Mesothelial cell of epicardium (in vitro differentiated cells): ENCODE measurements at places on chromosomes 13 and 19.

DNA sequence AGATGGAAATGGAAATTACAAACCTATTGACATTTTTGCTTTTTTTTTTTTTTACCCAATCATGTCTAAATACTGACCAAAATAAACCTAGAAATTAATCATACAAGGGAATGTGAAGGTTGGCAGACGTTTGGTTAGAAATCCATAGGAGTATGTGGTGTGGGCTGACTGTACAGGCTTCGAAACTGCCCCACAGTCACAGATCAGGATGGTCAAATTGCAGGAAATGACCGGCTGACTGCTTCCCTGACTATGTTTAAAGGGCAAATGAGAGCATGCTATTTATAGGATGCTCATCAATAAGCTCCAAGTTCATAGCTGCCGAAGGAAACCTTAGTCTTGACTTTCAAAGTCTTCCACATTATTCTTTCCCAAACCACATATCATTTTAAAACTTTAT, 118.4 kb downstream of the COG6 start:
- no peak for DNase-seq

DNA sequence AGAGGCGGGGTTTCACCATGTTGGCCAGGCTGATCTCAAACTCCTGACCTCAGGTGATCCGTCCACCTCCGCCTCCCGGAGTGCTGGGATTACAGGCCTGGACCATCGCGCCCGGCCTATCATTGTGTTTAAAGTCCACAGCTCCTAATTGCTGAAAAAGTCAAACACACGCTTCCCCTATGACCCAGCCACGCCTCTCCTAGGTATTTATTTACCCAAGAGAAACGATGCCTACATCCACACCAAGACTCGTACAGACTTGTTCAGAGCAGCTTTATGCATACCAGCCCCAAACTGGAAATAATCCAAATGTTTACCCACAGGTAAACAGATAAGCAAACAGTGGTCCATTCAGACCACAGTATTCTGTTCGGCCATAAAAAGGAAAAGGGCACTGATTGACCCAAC, 15.1 kb downstream of the ZNRF4 start:
- DNase-seq: no peak

DNA sequence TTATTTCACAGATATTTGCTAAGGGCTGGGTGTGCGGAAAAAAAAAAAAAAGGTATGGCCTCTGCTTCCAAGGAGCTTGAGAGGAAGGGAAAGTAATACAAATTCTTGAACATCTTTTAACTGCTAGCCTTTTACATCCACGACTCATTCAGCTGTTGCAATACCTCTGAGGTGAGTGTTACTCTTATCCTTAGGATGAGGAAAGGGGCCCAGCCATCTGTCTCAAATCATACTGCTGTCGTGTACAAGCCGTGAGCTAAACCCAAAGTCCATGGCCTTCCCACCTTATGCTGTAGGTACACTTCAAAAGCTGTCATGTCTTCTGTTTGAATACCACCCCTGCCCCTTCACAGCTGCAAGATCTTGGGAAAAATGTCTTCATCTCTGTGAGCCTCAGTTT, 146.8 kb downstream of the KCNRG start:
- DNase-seq: no peak

DNA sequence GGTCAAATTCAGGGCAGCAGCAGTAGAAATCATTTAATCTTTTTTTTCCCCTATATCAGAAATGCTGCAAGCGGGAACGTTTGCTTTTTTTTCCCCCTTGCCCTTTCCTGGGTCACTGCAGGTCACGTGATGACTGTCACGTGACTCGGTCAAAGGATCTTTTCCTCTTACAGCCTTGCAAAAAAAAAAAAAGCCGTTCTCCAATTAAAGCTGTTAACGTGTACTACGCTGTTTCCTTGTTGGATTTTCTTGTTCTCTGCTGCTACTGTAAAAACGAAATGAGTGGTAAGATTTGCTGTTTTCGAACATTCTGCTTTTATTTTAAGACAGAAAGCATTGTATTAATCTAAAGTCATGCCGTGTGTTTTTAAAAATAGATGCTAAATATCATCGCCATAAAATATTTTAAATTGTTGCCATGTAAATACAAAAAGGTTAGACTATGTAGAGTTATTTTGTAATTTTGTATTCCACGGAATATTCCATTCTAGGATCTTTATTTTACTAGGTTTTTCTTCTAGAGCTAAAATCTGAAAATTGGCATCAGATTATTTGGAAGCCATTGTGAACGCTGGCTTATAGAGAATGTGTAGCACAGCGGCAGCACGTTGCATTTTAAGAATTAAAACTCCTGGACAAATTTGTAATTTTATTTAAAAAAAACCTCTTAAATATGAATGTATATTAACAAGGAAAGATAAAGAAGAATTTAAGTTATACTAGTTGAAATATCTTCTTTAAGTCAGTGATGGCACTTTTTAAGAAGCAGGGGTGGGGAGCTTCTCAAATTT, 109.8 kb upstream of the MLNR start:
- DNase-seq: peak; percentile 62

- DNase-seq: no peak
Measured at GRCh38 chr13:112143753-112144615, 77.0 kb downstream of the SOX1 start.

GRCh38 chr13:34176633-34177032, 358.7 kb downstream of the RFC3 start:
- no peak for DNase-seq

GRCh38 chr19:41957838-41958366, 1.2 kb downstream of the RABAC1 start:
- DNase-seq: no peak

GRCh38 chr13:94390881-94391280, 88.6 kb downstream of the DCT start:
- no peak for DNase-seq

DNA sequence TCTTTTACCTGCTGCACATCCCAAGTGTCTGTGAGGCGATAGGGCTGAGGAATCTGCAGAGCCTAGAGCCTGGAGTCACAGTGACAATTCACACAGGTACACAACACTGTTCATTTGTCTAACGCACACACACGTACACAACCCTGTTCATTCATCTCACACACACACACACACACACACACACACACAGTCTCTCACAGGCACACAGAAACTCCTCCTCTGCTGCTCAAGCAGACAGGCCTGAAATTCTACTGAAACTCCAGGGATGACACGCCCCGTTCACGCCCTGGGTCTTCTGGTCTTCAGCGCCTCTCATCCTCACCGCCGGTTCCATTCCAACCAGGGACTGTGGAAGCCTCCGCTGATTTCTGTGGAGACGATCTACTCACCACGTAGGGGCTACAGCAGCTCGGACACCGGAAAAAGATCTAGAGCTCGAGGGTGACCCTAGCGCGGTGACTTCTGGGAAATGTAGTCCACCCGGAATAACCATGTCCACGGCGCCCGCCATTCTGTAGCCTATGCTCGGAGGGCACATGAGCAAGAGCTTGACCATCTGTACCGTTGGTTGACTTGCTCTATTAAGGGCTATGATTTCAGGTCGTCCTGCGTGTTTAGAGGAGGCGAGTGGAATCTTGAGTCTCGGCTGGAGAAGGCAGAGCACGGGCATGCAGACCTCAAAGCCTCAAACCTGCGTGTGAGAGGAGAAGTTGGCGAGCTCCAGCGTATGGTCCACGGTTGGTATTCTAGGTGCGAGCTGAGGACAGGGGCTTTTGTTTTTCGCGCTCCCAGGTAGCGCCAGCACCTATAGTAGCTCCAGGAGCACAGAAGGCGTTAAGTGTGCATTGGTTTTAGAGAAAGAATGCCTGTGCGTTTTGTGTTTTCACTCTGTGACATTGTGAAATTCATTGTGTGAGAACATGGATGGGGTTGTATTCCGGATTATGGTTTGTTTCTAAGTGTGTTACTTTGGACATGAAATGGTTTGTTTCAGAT, 33.4 kb downstream of the ZNF45 start:
- DNase-seq: peak; percentile 68

DNA sequence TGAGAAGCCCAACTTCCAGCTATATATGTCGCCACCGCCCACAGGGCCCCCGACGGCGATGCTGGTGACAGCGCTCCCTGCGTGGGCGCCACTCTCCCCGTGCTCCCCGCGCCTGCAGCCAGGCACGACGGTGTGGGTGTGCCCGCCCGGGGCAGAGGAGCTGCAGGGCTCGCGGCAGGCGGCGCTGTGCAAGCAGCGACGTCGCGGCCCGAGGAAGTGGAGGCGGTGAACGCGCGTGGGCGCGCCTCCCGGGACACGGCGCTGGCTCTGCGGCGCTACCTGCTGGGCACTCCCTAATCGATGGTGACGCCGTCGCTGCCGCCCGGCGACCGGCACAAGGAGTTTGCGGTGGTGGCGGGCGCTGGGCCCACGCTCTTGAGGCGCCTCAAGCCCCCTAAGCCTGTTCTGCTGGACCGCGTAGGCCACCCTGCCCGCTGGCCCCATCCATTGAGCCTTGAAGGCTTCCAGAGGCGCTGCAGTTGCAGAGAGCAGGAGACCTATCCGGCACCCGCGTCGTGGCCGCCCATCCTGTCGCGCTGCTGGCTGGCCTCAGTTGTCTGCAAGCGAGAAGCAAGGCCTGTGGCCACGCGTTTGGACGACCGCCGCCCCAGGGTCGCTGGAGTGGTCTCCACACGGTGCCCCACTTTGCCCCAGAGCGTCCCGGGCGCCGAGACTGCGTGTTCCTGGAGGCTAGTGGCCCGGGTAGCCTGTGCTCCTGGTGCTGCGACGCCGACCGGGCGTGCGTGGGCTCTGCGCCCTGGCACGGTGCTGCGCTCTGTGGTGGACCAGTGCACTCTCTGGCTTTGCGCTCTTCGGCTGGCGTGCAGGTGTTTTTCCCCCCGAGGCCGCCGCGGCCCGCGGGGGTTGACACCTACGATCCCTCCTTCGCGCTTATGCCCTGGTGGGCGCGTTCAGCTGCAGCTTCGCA, 23.1 kb downstream of the LRFN3 start:
- DNase-seq: no peak

GRCh38 chr13:106996867-106997618, 429.1 kb upstream of the ARGLU1 start:
- no peak for DNase-seq

DNA sequence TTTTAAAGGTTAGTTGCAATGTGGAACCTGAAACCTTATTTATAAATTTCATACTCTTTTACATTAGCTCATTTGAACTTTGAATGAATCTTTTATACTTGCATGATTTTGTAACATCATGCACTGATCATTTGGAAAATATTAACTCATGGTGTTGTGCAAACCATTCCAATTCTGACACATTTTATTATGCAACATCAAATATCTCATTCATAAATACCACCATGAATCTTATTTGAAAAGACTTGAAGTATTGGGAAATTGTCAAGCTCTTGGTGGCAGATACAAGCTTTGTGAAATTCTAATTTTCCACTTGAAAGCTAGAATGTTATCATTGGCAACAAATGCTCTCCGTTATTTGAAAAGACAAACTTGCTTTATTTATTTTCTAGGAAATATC, 379.9 kb upstream of the PCDH20 start:
- DNase-seq: no peak

- DNase-seq: no peak
Measured at GRCh38 chr19:5864725-5865486, 5.4 kb downstream of the FUT5 start.

- DNase-seq: no peak
Measured at GRCh38 chr13:96218475-96218874, 128.6 kb downstream of the HS6ST3 start.

DNA sequence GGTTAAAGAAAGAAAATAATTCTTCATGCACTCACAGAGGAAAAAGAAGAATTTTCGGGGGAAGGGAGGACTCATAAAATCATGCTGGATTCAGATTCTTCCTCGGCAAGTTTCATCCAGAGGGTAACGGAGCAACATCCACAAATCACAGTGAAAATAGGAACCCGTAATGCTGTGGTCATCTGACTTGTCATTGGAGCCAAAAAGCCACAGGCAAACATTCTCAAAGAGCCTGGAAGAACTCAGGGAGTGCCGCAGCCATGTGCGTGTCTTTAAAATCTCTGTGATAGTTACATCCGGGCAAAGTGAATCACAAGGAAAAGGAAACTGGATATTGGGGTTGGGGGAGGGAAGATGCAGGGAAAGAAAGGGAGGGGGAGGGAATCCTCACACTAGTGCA, 33.0 kb upstream of the VSTM2B start:
- DNase-seq: no peak

DNA sequence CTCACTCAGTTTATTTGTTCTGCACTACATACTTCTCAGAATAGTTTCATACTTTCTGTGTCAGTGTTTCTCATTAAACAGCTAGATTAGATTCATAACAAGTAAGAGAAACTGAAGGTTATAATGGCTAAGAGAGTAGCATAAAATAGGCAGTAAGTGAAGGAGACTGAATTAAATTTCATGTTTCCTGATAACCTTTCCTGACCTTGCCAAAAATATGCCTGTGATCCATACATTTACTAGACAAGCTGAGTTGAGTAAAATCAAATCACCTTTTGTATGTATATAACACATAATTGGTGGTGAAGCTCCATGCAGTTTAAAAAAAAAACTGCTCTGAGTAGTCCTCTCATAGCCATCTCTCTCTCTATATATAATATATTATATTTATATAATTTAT, 545.3 kb upstream of the PCDH20 start:
- no peak for DNase-seq

GRCh38 chr19:4506449-4507149, 11.7 kb downstream of the PLIN4 start:
- DNase-seq: no peak

- DNase-seq: no peak
Measured at GRCh38 chr13:30429721-30430694, 7.7 kb downstream of the UBE2L5 start.

- DNase-seq: no peak
Measured at GRCh38 chr13:79403113-79403512, 2.9 kb downstream of the RBM26 start.

- DNase-seq: no peak
Measured at GRCh38 chr13:102369302-102369701, 32.5 kb downstream of the FGF14 start.

DNA sequence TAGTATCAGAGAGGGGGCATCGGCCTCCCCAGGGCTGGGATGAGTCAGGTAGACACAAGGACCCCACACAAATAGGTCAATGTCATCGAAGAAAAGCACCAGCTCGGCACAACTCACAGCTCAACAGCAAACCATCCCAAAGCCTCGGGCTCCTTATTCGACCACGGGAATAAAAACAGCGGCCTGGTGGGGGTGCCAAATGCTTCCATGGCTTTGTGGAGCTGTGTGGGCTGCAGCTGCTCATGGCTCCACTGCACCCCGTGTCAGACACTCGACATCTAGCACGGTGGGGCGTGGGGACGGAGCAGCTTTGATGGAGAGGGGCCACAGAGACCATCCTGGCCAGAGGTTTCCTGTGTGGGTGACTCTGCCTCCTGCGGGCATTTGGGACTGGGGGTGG, 212.5 kb upstream of the SOX1 start:
- DNase-seq: no peak

DNA sequence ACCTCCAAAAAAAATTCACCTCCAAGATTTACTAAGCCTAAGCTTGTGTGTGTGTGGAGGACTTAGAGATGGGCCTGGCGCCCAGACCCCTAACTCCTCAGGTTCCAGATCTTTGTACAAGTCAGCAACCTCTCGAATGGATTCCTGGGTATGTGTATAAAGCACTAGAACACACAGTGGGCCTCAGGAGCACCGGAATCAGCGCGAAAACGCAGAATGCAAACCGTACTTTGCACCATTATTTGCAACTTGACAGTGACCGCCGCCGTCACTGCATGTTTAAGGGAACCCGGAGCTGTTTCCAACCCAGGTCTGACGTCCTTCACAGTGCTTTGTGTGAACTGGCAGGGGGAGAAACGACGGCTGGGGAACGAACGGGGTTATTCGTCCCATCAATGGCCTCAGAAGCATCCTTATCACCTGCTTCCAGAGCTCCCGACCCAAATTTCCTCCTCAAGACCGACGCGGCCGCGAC, 688 bp downstream of the ZNF606 start:
- no peak for DNase-seq
